ENCODE measurements at places on chromosomes 12 and 14.

- no peak for DNase-seq
Observed at GRCh38 chr12:112971248-112971647, 7.1 kb upstream of the OAS2 start.

DNA sequence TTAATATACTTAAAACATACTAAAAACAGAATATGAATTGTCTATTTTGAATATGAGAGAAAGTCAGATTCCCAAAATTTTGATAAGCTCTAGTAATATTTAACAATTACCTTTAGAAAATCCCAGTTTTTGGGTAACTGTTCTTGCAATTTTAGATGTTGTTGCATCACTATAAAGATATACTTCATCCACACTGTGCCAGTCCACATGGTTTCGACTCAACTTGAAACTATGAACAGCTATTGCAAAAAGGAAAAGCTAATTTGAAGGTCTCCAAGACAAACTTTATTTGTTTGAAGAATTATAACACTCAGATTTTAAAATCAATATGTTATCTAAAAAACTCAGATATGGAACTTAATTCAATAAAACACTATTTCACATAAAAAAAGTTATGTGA, 59.9 kb downstream of the DDHD1 start:
- no peak for DNase-seq

GRCh38 chr12:72546106-72546505, 273.9 kb downstream of the TRHDE start:
- DNase-seq: no peak

DNA sequence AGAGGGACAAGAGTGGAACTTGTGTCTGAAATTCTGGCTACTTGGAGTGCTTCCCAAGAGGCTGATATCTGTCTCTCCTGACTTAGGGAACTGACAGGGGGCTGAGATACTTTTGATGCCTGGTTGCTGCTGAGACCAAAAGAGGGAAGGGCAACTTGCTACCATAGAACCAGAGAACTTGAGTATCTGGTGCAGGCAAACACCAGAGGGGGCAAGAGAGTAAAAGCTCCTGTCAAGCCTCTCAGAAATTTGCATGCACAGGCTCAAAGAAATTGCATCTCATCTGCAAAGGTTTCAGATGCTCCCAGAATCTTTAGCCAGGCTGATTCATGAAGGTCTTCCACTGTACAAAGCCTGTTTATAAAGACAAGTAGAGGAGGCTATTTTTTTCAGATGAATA, 391.3 kb upstream of the FOXG1 start:
- no peak for DNase-seq

DNA sequence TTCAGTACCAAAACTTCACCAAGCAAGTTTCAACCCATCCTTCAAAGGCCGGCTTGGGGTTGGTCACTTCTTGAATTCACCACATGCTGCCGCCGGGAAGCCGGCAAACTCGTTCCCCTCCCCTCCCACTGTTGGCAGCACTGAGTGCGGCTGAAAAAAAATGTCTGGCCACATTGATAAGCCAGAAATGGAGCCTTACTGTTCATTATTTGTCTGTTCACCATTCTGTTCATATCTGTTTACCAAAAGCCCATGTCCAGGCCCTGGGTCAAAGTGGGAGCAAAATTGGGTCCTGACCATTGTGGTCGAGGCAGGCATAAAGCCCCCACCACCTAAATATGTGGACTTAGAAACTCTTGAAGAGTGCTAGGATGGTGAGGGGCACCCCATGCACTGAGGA, 7.3 kb upstream of the HSP90AA1 start:
- no peak for DNase-seq

- no peak for DNase-seq
Observed at GRCh38 chr12:4274396-4275015, 944 bp downstream of the CCND2 start.

DNA sequence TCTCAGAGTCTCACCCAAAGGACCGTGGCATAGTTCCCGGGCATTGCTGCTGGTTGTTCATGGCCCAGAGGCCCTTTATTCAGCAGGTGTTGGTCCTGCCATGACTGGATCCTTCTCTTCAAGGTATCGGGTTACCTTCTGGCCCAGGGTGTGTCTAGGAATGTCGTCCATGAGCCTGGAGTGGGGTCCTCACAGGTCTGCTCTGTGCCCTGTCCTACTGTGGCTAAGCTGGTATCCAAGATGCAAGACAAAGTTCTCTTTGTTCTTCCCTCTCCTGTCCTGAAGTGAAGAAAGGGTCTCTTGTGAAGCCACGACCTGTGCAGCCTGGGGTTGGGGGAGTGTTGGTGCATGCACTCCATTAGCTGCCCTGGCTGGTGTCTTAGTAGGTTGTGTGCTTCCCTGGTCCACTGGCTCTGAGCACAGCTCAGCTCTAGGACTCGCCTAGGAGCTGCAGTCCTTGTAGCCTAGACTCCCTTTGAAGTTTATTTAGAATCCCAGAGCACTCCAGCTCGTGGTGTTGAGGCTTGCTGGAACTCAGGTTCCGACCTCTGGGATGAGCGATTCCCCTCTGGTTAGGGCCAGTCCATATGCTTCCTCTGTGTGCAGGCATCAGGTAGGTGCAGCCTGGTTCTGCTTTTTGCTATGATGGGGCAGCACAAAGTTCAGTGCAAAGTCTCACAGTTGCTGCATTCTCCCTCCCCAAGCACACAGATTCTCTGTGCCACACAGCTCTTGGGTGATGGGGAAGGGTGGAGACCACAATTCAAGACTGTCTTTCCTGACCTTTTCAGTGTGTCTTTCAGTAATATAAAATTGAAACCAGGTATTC, 117.4 kb downstream of the NUBPL start:
- no peak for DNase-seq

- no peak for DNase-seq
Observed at GRCh38 chr12:64756376-64756775, 2.8 kb downstream of the GNS start.

DNA sequence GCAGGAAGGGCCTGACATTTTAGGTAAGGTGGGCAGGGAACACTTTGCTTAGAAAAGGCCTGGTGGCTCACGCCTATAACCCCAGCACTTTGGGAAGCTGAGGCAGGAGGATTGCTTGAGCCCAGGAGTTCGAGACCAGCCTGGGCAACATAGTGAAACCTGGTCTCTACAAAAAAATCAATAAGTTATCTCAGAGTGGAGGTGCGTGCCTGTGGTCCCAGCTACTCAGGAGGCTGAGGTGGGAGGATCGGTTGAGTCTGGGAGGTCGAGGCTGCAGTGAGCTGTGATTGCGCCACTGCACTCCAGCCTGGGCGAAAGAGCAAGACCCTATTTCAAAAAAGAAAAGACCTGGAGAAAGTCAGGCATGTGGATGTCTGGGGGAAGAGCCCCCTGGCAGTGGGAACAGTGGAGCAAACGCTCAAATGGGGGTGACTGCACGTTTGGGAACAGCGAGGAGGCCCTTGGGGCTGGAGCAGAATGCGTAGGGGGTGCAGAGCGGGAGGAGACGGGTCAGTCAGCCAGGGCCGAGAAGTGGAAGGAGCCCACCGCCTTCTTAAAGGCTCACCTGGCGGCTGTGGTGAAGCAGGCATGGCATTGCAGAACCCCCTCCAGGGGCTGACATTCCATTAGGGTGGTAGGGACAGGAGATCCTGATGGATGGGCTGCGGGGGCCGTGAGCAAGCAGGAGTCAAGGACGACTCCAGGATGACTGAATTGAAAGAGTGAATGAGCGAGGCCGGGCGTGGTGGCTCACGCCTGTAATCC, 6.2 kb upstream of the KIF26A start:
- no peak for DNase-seq

GRCh38 chr12:28898038-28898437, 251.0 kb upstream of the FAR2 start:
- no peak for DNase-seq

All from nucleus accumbens (tissue), 56 donors.